KG1 (cell line): ENCODE measurements at places on chromosomes 11 and 22.

GRCh38 chr22:30457981-30458380, 13.8 kb downstream of the SEC14L3 start:
- DNase-seq: no peak

DNA sequence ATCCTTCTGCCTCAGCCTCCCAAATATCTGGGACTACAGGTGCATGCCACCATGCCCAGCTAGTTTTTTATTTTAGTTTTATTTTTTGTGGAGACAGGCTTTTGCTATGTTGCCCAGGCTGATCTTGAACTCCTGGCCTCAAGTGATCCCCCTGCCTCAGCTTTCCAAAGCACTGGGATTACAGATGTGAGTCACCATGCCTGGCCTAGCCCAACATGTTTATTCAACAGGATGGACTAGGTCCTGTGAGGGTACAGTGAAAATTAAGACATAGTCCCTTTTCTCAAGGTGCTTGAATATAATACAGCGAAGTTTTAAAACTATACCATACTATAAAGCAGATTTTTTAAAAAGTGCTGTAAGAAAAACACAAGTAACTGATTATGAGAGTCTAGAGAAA, 45.2 kb upstream of the EED start:
- DNase-seq: no peak

DNA sequence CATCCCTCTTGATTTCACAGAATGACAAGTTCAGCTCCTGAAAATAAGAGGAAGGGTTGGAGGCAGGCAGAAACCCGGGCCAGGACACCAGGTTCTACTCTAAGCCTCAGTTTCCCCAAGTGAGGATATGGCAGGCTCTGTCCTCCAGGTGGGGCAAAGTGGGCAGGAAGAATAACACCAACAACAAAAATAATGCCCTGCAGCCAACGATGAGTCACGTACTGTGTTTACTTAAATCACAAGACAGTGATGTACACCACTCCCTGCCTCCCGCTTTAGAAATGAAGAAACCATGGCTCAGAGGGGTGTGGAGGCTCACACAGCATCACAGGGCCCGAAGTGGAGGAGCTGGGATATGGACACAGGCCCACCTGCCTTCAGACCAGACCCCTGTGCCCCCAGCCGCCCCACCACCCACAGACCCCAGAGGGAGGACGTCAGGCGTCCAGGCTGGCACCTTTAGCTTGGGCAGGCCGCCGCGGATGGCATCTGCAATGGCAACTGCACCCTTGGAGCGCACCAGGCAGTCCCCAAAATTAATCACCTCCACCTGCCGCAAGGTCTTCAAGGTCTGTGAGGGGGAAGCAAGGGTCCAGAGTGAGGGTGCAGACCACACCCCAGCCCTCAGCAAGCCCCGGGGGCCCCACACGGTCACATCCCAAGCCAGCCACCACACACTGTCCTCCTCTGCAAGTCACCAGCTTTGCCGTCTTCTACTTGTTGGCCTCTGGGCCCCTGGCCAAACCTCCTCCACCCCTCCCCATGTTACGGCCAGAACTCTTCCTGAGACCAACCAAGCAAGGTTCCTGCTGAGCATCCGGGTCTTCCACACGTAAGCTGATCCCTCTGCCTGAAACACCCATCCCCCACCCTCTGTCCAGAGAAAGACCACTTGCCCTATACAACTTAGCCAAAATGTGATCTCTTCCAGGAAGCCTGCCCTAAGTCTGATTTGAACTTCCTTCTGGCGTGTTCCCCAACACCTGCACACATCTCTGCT, 15.8 kb upstream of the CHADL start:
- no peak for DNase-seq

GRCh38 chr11:61959114-61959513, 8.3 kb downstream of the FTH1 start:
- DNase-seq: no peak

GRCh38 chr11:91421641-91422040, 803.0 kb upstream of the FAT3 start:
- DNase-seq: no peak
